T follicular helper cell (primary cell): ENCODE measurements at places on chromosomes 11 and 22.

DNA sequence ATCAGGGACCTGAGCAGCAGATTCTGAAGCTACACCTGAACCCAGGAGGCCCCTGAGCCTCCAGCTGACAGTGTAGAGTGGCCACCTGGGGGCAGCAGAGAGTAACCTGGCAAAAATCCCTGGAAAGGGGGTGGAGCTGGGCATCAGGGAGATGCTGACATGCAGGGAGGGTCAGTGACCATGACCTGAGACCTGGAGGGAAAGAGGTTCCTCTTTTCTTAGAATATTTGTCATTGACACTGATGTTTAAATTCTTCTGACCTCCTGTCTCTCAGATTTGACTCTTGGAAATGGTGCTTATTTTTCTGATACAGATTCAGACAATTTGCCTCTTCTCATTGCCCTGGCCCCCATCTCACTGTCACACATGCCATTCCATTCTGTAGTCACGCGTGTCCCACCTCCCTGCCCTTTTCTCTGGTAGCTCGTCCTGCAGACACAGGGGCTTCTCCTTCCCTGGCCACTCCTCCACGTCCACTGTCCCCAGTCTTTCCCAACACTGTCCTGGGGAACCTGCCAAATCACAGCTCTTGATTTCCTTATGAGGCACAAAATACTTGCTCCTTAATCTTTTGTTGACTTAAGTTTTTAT is 117.2 kb upstream of the IGLL5 start:
- DNase-seq, result peak; percentile 15

GRCh38 chr11:109815500-109816150 is 277.6 kb upstream of the ZC3H12C start:
- DNase-seq, result no peak

GRCh38 chr11:33773404-33773986 is 825 bp downstream of the FBXO3 start:
- DNase-seq, result peak; percentile 15

DNA sequence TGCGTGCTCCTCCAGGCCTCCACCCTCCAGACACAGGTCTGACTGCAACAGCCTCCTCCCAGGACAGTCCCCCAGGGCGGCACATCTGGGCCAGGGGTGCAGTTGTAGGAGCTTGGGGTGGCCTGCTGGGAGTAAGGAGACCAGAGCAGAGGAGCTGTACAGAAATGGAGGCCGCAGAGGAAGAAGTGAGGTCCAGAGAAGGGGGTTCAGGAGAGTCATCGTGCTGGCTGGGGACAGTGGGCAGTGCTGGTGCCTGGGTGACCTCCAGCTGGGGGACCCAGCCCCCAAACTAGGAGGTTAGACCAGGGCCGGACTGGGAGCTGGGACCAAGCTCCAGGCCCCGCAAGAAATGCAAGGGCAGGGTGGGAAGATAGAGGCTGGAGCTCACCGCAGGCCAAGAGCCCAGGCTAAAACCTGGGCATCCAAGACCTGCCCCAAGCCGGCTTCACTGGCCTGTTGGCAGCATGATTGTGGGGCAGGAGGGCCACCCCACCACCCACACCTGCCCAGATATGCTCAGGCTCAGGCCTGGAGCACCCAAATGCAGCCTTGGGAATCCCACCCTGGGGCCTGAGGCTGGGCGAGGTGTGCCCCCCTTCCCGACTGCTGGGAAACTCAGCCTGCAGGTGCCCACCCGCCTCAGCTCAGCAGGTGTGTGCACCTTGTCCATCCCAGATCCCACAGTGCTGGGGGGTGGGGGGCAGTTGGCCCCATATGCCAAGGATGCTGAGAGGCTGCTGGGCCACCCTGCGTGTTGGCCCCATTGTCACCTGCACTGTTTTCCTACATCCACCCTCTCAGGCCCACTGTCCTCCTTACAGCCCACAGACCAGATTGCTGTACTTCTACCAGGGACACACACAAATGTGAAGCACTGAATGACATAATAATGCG is 96.9 kb downstream of the MORC2 start:
- no peak for DNase-seq

DNA sequence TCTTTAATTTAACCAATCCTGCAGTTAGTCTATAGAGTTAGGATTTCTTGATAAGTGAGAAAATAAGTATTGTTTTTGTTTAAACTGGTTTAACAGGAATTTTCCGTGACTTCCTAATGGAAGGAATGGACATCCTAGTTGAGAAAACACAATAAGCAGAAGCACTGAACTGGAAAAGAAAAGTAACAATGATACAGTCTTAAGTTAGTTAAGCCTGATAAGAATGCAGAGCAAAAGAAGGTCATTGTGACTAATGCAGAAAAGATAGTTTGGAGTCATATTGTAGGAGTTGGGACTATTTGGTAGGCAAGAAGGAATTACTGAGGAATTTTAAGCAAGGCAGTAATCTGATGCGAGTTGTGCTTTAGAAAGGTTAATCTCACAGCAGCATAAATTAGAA is 11.7 kb downstream of the RNF141 start:
- no peak for DNase-seq

DNA sequence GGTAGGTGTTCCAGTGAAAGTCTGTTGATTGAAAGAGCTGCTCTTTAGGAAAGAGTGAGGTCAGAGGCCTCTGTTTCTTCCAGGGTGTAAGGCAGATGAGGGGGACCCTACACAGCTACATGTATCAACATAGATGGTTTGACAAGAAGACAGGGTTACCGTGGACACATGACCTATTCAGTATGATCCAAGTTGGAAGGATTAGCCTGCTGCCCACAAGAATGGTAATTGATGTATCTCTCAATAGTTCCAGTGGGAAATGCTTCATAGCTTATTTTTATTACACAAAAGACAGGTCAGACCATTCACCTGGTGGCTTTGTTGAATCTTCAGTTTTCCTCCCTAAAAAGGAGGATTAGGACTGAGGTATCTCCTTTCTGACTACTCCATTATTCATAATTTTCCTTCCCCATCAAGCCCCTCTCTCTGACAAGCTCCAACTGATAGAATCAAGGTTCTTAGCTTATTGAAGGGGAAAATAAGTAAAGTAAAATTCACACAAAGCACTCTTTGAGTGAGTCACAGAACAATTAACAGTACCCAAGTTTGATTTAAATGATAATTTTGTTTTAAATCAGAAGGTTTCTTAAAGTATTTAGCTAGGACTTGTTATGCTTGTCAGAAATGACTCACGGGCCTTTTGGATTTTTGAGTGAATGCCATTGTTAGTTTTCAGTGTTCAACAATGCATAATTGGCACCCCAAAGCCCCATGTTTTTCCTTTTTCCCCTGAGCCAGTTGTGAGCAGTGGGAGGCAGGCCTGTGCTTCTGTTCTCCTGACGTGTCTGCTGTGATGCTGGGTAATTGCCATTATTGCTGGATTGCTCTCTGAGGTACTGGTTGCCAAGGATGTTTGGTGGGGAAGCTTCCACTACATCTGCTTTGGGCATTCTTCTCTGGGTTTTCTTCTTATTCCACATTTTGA is 373.2 kb downstream of the DDX10 start:
- DNase-seq, result no peak

GRCh38 chr11:12287009-12287373 is 90.4 kb upstream of the PARVA start:
- DNase-seq, result no peak

DNA sequence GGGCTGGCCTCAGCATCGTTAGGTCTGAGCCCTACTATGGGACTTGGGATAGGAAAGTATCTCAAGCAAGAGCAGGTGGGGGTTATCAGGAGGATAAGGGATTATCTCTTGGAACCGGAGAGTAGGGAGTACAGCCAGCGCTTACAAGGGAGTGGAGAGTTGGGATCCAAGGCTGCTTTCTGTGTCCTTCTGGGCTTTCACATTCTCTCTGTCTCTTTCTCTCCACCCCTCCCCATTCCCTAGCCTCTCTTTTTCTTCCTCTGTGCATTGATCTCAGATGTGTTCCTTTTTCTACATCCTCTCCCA is 170.2 kb downstream of the BUD13 start:
- DNase-seq, result no peak

- no peak for DNase-seq
These were observed 300.0 kb upstream of the DDI1 start for GRCh38 chr11:103736315-103737036.
